ENCODE measurements at places on chromosomes 5 and 9. TPM values are rescaled to one million over a fixed set of nuclear protein-coding genes. Genes with fewer than 3 reads are reported as not detected.
A peak's percentile ranks its signal among the peaks of the same experiment; 100 is the strongest.

Gene CNTFR
- 1.8 TPM for total RNA-seq

Gene SMIM33
- total RNA-seq: not detected

Gene GLRA1
- not detected for total RNA-seq

Gene ENC1
- 31.5 TPM for total RNA-seq

Gene OGN
- total RNA-seq: 5.6 TPM

GRCh38 chr9:14516656-14517055 is 176.6 kb downstream of the ZDHHC21 start:
- no peak overlapping the region for H3K27ac ChIP-seq
- no peak overlapping the region for H3K4me3 ChIP-seq
- no peaks in the 10 kb centered on the region for H3K36me3 ChIP-seq
- no peaks in the 10 kb centered on the region for H3K4me1 ChIP-seq

DNA sequence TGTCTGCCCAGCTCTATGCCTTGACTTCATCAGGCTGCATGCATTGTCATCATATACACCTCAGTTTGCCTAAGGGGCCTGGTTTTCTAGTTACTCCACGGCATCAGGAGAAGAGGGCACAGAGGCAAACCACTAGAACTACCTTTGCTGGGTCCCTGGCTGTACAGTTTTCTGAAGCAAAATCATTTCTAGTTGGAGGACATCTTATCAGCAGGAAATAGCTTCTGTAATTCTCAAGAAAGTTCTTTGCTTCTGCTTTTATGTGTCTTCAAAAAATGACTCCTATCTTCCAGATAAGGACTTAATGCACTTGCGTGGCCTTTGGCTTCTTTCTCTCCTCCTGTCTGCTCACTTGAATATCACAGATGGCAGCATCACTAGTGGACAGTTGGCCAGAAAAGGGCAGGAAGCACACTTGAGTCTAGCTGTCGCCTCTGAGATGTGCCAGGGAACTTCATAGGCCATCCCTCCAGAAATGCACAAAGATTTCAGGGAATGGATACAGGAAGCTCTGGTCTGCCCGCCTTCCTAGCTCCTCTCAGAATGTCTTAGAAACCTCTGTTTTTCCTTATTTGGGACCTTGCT is 22.4 kb upstream of the LTC4S start:
- H3K36me3 ChIP-seq: peaks cover 55% of the 10 kb centered on the region
- no peaks in the 10 kb centered on the region for H3K27me3 ChIP-seq
- no peak for DNase-seq
- H3K4me1 ChIP-seq: no peaks in the 10 kb centered on the region

GRCh38 chr5:14752497-14753071 is 88.1 kb downstream of the OTULIN start:
- H3K4me3 ChIP-seq: no peak overlapping the region
- no peak for DNase-seq
- no peak overlapping the region for H3K27ac ChIP-seq
- no peaks in the 10 kb centered on the region for H3K36me3 ChIP-seq

GRCh38 chr9:124128568-124129166 is 117.1 kb downstream of the LHX2 start:
- no peak overlapping the region for H3K4me3 ChIP-seq
- no peak overlapping the region for H3K27ac ChIP-seq
- DNase-seq: no peak
- H3K4me1 ChIP-seq: no peaks in the 10 kb centered on the region
- H3K27me3 ChIP-seq: no peaks in the 10 kb centered on the region

DNA sequence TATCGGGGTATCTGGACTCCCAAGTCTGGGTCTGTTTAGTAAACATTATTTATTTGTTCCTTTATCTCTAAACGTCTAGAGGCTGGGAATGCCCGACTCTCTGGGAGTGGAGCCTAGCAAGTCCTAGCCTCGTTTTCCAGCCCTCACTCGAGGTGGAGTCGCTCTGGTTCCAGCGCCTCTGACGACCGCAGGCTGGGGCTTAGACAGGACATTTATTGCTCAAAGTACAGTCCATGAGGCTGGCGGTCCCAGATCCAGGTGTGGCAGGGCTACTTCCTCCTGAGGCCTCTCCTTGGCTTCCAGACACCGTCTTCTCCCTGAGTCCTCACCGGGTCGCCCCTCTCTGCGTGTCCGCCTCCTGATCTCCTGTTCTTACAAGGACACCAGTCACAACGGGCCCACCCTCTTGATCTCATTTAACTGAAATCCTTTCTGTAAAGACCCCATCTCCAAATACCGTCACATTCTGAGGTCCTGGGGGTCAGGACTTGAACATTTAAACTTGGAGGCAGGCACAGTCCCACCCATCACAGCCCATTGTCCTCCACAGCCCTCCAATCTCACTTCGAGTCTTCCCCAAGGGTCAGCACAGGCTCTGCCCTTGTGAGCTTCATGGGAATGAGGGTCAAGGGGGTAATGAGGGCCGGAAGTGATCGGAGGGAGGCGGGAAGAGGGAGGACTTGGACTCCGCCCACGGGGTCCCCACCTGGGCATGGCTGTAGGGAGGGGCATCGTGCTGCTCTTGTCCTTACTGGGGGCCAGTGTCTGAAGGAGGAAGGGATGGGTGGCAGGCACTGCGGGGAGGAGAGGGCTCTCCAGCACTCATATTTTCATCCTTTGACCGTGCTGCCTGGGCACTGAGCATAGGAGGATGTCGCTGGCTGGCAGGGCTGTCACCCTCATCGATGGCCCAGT is 12.2 kb upstream of the CLPTM1L start:
- H3K4me3 ChIP-seq: no peak overlapping the region
- peaks cover 11% of the 10 kb centered on the region for H3K27me3 ChIP-seq
- no peak for DNase-seq

DNA sequence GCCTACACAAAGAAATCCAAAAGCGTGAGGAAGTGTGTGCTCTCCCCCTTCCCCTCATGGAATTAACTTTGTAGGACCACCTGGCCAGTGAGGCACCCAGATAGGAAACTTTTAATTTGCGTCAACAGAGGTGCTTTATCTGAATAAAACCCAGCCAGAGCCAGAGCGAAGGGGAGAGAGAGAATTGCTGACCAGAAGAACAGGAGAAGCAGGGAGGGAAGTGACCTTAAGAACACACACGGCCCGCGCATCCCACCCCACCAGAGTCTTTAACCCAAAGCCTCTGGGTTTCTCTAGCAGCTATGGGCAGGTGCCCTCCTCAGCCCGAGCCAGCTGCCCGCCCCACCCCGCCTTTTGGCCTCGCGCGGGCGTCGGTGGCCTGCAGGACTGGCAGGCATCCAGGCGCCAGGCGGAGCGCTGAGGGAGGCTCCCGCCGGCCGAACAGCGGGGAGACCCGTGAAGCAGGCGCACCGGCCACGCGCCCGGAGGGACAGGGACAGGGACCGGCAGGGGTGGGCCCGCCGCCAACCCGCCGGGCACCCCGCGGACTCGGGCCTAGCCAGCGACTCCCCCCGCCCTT is 580 bp downstream of the ERAP1 start:
- H3K27ac ChIP-seq: peak overlapping the region; percentile 98
- peaks cover 21% of the 10 kb centered on the region for H3K4me1 ChIP-seq
- peak overlapping the region; percentile 78 for H3K4me3 ChIP-seq

GRCh38 chr5:1336749-1337488 is 8.0 kb downstream of the CLPTM1L start:
- no peak for DNase-seq
- no peak overlapping the region for H3K27ac ChIP-seq
- no peaks in the 10 kb centered on the region for H3K4me1 ChIP-seq

DNA sequence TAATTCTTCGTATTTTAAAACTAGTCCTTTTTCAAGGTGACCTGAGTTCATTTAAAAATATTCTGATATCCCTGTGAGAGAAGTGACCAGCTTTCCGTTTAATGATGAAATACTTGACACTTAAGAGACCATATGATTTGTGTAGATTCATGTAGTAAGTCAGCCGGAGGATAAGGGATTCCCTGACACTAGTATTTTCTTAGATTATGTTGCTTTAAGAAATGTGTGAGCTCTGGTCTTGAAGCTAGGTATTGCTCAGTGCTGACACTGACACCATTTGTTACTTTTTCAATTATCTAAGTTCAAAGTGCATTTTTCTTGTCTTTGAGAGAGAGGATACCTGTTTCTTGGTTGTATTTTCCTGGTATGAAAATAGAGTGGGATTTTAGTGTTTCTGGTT is 4.2 kb downstream of the NIPBL start:
- H3K36me3 ChIP-seq: no peaks in the 10 kb centered on the region
- DNase-seq: no peak
- H3K27me3 ChIP-seq: no peaks in the 10 kb centered on the region
- H3K4me3 ChIP-seq: no peak overlapping the region
- H3K27ac ChIP-seq: no peak overlapping the region

DNA sequence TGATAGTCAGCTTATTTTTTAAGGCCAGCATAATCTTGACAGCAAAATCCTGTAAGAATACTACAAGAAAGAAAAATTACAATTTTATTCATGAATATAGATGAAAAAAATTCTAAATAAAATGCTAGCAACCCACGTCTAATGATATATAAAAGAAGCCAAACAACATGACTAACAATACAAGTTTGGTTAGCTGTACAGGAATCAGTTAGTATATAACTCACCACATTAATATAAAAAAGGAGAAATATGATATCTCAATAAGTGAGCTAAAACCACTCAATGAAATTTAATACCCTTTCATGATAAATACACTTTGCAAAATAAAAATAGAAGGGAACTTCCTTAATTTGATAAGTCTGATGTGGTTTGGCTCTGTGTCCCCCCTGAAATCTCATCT is 139.7 kb upstream of the MAN2A1 start:
- no peak for DNase-seq
- H3K36me3 ChIP-seq: no peaks in the 10 kb centered on the region
- no peaks in the 10 kb centered on the region for H3K27me3 ChIP-seq

DNA sequence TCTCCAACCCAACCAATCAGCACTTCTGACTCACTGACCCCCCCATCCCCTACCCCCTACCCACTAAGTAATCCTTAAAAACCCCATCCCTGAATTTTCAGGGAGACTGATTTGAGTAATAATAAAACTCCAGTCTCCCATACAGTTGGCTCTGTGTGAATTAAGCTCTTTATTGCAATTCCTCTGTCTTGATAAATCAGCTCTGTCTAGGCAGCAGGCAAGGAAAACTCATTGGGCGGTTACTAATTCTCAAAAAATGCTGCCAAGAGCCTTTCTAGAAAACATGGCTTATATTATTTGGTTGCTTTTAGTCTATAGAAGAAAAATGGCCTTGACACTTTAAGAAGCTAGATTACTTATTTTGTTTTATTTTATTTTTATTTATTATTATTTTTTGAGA is 131.7 kb downstream of the SUSD1 start:
- H3K4me3 ChIP-seq: no peak overlapping the region
- DNase-seq: no peak
- H3K27me3 ChIP-seq: no peaks in the 10 kb centered on the region
- no peaks in the 10 kb centered on the region for H3K4me1 ChIP-seq
